HCEC 1CT (cell line): ENCODE measurements at places on chromosomes 1 and 21.
A peak's percentile ranks its signal among the peaks of the same experiment; 100 is the strongest.

- DNase-seq: no peak
Measured at GRCh38 chr1:37752583-37753471, 12.1 kb downstream of the EPHA10 start.

- no peak for DNase-seq
Measured at GRCh38 chr21:41691205-41692184, 75.4 kb downstream of the RIPK4 start.

DNA sequence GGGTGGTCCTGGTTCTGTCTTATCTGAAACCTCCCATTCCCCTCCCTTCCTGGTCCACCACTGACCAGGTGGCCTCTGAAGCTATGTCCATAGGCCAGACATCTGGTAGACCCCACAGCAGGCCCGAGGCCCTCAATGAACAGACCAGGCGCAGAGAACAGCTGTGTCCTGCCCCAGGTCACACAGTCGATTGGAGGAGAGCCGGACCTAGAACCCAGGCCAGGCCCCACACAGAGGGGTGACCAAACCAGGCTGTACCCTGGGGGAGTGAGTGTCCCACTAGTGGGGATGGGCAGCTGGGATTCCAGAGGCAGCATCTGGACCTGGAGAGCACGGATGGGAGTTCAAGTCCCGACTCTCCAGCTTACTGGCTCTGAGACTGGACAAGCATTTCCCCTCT is 29.2 kb downstream of the RNU1-1 start:
- DNase-seq: no peak

- DNase-seq: no peak
Measured at GRCh38 chr1:37108596-37109188, 74.4 kb upstream of the GRIK3 start.

DNA sequence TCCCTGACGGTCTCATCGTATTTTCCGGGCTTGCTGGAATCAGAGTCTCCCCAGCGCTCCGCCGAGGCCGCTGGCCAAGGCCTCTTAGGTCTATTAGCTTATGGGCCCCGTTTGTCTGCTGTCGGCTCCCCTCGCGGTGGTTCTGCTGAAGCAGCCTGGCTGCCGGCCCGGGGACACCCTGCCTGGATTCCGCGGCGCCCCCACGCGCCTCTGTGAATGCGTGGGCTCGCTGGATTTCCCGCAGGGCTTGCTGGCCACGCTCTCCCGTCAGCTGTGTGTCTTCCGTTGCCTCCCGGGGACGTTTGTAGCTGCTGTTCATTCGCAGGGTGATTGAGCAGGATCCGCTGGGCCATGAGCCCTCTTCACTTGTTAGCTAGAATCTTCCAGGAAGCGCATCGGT is 8.4 kb downstream of the LRRC3 start:
- no peak for DNase-seq

GRCh38 chr1:24959623-24959975 is 29.5 kb upstream of the RUNX3 start:
- no peak for DNase-seq

GRCh38 chr1:247487057-247487456 is 29.2 kb upstream of the OR2B11 start:
- peak; percentile 7 for DNase-seq

- no peak for DNase-seq
Measured at GRCh38 chr1:244941121-244941520, 76.8 kb upstream of the HNRNPU start.

- DNase-seq: no peak
Measured at GRCh38 chr1:230127105-230128054, 60.3 kb downstream of the GALNT2 start.

DNA sequence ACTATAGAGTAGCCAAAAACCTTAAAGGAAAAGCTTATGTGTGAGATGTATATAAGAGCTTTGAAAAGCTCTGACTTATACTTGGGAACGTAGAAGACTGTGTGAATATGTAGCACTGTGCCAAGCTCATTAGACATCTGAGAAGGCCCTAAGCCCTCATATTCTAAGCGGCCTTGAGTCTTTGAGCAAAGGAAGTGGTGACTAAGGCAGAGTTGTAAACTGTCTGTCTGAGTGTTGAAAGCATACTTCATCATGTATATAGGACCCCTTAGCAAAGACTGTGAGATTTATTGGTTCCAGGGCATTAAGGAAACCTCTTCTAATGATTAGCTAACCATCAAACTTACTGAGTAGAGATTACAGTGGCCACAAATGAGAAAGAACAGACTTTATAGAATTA is 153.3 kb upstream of the LYPLAL1 start:
- DNase-seq: no peak

- DNase-seq: no peak
Measured at GRCh38 chr1:98429965-98430443, 231.5 kb upstream of the SNX7 start.

- peak; percentile 67 for DNase-seq
Measured at GRCh38 chr1:224106568-224107281, 7.2 kb upstream of the FBXO28 start.

DNA sequence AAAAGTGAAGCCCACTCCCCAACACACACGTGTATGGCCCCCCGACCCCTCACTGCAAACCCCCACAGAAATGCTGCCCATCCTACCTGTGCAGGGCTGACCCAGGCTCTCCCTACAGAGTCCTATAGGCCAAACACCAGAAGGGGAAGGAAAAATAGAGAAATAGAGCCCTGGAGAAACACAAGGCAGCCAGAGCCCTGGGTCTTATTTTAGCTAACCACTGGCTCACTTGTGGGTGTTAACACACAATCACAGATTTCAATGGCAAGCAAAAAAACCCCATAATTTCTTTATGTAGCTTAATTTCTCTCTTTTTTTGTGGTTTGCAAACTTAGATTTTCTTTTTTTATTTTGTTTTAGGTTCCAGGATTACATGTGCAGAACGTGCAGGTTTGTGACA is 989 bp upstream of the PIGR start:
- DNase-seq: no peak

DNA sequence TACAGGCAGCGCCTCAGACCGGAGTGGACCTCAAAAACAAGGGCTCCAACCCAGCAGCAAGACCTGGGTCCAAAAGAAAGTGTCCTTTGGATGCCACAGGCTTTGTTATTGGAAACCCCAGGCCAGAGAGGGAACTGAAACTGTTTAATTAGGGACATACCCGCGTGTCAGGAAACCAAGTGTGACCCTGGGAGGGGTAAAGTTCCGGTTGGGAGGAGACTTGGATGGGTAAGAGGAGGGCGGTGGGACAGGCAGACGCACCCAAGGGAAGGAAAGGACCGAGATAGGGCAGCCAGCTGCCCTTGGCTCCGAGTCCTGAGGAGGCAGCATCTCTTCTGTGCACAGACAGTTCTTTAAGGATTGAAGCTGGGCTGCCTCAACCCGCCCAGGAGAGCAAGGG is 71.4 kb downstream of the CDC7 start:
- no peak for DNase-seq

DNA sequence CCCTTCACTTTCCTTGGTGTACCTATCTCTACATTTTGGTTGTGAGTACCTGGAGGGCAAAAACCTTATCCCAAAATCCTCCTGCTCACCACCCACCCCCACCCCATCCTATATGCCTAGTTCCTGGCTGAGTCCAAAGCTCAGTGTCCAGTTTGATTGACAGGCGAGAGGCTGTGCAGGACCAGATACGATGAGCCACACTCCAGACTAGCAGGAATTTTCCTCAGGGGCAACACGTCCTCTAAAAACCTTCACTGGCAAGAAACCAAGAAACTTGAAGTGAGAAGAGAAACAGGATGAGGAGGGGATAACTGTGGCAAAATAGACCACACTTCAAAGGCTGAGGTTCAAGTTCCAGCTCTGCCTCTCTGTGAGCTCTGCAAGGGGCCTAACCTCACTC is 1.1 kb upstream of the SLAMF8 start:
- no peak for DNase-seq

GRCh38 chr1:81967951-81968350 is 167.2 kb downstream of the ADGRL2 start:
- DNase-seq: no peak

DNA sequence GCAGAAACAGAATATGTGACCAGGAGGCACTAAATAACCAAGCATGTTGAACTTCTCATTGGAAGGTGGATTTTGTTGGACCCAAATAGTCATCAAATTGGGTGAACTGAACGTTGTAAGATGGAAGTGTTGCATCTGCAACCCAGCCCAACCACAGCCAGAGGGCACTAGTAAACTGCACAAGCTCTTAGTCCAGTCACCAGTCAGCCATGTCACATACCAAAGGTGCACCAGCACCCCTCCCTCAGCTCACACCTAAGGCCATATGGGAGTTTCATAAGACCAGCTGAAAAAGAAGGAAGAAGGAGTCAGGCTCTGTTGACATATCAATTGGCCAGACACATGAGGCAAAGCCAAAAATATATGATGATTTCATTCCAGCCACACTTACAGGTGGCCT is 481.7 kb upstream of the NR5A2 start:
- no peak for DNase-seq

DNA sequence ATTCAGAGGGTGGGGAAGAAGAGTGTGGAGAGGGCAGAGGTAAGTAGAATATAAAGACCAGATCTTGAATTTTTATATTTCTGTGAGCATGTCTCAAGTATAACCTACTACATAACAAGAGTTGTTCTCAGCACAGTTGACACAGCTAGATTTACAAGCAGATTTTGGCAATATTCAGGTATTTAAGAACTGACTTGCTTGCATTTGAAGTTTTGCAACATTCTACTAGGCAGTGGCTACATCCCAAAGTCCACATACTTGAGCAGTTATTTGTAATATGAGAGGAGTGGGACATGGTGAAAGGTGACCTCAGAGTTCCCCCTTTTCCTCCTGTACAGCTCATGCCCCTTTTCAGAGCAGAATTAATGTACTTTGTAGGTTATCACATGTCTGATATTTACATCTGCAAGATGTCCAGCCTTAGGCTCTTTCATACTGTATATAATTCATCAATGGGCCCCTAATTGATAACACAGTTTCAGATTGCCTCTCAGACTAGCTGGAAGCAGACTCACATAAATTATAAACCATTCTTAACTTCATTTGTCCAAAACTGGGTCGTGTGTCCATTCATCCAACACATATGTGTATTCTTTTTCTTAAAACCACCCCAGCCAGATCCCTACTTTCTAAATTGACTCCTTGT is 136.7 kb upstream of the RAVER2 start:
- no peak for DNase-seq

DNA sequence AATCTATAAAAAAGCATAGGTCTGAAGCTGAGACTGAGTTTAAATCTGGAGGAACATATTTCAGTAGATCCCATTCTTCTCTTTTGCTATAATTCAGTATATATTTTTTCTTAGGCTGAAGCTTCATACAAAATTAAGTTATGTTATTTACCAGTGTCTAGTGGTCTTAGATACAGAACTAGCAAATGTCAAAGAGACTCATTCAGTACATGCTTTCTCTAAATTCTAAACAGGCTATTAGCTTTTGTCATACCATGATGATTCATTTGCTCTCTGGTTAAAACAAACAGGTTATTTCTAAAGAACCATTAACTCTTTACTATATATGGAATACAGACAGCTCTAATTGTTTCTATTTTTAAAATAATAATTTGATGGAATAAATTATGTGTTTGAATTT is 1170.2 kb upstream of the PRMT6 start:
- no peak for DNase-seq

DNA sequence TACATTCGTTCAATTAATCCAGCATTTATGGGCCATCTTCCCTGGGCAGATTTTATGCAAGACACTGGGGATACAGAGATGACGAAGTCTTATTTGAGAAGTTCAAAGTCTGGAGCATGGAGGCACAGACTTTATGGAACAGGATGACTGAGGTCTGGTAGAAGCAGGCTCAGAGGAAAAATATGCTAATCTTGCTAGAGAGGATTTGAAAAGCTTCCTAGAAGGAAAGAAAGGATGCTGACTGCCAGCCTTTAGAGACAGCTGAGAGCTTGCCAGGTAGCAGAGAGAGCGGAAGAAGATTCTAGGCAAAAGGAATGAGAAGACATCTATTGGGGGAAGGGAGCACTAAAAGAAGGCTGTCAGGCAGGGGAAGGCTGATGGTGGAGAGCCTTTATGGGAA is 75.5 kb upstream of the ATP5PO start:
- DNase-seq: no peak

DNA sequence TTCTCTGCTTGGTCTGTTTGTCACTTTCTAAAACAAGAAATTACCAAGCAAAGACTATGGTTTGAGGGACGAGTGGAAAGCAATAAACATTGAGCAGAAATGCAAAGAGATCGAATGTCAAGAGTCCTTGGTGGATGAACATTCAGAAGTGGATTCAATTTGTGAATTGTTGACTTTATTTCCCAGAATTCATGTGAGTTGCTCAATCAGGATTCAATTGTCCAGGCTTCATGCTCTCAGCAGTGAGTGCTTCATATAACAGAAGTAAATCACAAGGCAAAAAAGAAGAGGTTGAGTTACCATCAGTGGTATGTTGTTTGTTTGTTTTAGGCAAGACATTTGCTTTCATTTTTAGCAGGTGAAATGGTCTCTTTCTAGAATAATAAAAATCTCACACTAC is 31.9 kb downstream of the NGF start:
- DNase-seq: no peak

GRCh38 chr1:73998348-73998959 is 199.5 kb downstream of the LRRIQ3 start:
- peak; percentile 43 for DNase-seq

DNA sequence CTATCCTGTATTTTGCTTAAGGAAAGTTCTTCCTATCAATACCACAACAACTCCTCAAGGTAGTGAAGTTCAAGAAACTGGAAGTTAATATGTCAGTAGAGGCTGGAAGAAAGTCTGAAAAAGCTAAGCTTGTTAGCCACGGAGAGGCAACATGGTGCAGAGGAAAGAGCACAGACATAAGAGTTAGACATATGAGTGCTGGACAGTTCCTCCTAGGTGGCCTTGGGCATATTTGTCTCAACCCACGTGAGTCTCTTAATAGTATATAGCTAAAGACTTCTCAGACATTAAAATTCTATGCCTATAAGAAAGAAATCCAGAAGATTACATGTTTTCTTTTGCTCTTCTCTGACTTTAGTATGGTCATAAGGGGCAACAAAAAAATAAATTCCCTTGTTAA is 22.8 kb upstream of the RRP15 start:
- no peak for DNase-seq

GRCh38 chr1:28898405-28898881 is 15.9 kb upstream of the EPB41 start:
- DNase-seq: no peak

GRCh38 chr1:116767782-116768382 is 13.7 kb downstream of the CD2 start:
- peak; percentile 26 for DNase-seq

- no peak for DNase-seq
Measured at GRCh38 chr1:235246022-235246948, 81.7 kb downstream of the ARID4B start.
